COLO829 (cell line): ENCODE measurements at places on chromosomes 16 and 17.

GRCh38 chr16:85330694-85331188 lies 218.5 kb upstream of the CIBAR2 start:
- peak; percentile 63 for DNase-seq

DNA sequence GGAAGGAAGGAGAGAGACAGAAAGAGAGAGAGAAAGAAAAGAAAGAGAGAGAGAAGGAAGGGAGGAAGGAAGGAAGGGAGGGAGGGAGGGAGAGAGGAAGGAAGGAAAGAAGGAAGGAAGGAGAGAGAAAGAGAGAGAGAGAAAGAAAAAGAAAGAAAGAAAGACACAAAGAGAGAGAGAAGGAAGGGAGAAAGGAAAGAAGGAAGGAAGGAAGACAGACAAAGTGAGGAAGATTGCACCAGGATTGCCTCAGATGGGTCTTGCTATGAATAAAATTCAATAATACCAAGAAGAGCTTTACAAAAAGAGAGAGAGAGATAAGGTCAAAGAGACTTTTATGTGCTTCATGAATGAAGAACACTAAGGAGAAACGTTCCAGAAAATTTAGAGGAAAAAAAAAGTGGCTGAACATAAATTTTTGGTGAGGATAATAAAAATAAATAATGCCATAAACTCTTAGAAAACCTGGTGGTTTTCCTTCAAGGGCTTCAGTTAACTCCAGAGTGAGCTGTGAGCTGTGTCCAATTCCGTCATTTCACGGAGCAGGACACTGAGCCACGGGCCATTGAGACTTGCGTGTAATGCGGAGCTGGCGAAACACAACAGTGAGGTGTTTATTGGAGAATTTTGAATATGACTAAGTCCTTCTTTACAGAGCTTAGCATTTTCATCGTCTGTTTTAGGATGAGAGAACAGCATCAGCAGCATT lies 72.7 kb upstream of the TNRC6C start:
- no peak for DNase-seq

- DNase-seq: no peak
These were observed 13.2 kb upstream of the ARL2BP start for GRCh38 chr16:57231821-57232350.

GRCh38 chr16:77531752-77532151 lies 96.9 kb upstream of the ADAMTS18 start:
- DNase-seq: no peak

GRCh38 chr16:23922406-23922805 lies 86.6 kb downstream of the PRKCB start:
- no peak for DNase-seq

DNA sequence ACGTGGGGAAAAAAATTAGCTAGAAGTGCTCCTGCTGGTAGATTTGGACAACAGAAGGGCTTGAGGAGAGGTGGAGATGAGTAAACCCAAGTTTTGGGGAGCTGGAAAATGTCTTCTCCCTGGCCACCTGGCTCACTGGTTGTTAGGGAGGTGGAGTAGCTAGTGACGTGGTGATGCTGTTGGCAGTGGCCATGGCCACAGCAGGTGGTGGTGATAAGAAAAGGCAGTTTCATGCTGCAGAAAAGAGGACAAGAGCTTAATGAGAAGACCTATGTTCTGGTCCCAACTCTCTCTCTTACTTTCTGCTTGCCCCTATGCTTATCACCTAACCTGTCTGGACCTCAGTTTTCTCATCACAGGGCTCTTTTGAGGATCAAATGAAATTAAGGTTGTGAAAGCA lies 223.5 kb upstream of the N4BP1 start:
- DNase-seq: no peak

GRCh38 chr17:9223531-9223930 lies 202.2 kb downstream of the NTN1 start:
- DNase-seq: no peak

- DNase-seq: no peak
These were observed 16.3 kb downstream of the HS3ST4 start for GRCh38 chr16:25707982-25708583.

DNA sequence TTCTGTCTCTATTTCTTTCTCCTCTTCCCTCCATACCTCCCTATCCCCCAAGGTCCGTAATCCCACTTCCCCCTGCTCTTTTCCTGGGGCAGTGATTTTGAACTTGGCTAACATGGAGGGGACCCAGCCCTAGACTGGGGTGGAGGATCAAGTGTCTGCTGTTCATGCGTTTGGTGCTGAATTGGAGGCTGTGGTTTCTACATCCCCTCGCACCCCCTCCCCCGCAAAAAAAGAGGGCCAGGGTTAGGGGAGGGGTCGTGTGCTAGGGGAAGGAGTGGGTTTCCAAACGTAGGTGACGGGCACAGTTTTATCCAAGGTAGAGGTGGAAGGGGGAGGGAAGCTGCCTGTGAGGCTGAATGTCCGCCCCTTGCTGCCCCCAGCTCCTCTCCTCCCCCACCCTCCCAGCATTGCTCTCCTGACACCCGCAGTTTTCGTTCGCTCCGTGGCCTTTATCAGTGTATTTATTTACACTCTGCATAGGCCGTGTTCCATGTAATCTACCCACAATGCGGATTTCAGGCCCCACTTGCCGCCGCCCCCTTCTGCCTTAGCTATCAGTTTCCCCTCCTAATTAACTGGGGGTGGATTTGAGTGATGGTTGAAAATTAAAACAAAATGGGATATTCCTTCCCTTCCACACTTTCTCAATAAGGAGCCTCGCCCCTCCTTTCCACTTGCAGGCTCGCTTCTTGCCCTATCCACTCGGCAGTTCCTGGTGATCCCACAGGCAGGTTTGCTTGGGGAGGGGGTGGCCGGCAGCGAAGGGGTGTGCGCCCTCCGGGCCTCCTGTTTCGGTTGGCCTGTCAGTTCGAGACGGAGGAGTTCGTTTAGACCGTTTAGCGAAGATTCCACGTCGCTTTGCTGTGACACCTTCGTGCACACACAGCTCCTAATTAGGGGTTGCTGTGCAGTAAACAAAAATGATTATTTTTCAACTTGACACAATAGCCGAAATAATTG lies 2.0 kb downstream of the GNAO1 start:
- no peak for DNase-seq

DNA sequence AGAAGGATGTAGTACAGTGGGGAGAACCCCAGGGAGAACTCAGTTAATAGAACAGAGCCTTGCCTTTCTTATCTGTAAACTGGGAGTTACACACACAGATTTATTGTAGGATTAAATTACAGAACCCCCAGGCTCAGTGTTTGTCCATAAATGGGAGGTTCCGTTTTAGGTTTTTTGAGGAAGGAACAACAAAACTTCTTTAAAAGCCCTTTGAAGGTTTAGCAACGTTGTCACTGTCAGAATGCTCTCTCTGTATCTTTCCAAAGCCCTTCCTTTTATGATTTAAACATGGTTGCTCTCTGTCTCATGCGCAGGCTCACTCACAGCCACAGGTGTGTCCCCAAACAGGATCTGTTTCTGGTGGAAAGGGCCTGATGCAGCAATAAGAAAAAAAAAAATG lies 9.4 kb upstream of the GNA13 start:
- no peak for DNase-seq

DNA sequence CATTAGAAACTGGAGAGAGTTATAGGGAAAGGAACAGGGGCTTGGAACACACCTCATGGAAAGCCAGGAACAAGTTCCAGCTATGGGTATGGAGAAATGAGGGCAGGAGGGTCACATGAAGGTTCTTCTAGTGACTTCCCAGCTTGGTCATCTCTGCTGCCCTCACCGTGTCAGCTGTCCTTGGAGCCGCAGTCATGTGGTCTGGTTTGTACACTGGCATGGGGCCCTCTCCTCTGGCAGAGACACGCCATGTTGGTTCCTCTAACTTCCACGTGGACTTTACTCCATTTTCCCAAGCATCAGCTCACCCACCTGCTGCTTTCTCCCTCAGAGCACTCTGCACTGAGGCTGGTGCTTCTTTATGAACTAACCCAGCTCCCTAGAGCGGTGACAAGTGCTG lies 26.3 kb downstream of the MPG start:
- no peak for DNase-seq

- no peak for DNase-seq
These were observed 72.7 kb downstream of the CYLD start for GRCh38 chr16:50814541-50814940.

- DNase-seq: no peak
These were observed 22.8 kb upstream of the SLC47A1 start for GRCh38 chr17:19510903-19511302.

DNA sequence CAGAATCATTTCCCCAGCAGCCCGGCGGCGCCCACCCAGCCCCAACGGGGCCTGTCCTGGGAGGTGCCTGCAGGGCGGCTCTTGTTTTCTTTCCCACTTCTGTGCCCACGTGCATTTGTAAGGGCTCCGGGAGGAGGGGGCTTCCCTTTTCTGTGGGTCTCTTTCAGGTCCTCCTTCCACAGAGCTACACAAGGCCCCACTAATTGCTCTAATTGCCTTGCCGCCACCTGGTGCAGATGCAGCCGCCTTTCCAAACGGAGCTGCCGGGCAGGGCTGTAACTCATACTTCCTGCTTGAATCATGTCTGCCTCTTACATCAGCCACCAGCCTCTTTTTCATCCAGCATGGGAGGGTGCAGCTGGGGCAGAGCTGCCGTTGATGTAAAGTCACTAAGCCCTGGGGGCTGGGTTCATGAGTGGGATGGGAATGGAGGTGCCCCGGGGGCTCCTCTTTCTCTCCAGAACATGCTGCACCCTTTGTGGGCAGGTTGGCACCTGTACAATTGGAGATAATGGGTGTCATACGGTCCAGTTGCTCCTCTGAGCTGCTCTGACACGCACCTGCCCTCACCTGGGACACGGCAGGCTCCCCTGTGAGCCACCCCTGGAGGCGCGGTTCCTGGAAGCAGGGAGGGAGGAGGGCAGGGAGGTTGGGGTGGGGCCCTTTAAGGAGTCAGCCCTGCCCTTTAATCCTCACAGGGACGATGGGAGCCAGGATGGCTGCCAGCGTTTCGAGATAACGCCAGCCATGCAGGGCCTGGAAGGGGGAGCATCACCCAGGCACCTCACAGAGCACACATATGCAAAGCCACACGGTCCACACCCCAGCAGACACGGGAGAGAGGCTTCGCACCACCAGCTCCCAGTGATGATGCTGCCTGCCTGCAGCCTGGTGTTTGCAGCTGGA lies 41.1 kb upstream of the KLHDC4 start:
- no peak for DNase-seq

DNA sequence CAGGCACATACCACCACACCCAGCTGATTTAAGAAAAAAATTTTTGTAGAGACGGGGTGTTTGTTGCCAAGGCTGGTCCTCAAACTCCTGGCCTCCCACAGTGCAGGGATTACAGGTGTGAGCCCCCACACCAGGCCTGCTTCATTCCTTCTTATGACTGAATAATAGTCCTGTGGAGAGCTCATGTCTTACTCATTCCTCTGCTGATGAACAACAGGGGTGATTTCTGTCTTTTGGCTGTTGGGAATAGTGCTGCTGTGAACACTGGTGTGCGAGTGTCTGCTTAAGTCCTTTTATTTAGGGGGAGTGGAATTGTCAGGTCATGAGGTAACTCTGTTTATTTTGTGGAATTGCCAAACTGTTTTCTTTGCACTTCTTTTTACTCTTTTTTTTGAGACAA lies 2.7 kb upstream of the CTRB1 start:
- DNase-seq: no peak

- DNase-seq: no peak
These were observed 302.9 kb upstream of the XYLT1 start for GRCh38 chr16:17773698-17774101.

DNA sequence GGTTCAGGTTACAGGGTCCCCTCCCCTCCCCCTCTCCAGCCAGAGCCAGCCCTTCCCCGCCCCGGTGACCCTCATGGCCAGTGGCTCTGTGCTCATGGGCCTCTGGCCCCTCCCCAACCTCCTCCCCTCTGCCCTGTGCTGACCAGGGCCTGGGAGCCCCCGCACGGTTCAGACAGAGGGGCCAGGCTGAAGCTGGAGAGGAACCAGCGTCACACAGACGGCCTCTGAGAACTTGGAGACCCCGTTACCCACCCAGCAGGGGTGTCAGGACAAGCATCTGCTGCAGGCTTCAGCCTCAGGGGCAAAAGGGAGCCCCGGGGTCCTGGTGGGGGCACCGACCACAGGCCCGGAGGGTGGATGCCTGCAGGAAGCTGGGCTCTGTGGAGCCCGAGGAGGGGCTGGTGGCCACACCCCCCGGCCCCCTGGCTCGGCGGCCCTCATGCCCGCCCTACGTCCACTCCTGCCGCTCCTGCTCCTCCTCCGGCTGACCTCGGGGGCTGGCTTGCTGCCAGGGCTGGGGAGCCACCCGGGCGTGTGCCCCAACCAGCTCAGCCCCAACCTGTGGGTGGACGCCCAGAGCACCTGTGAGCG lies at the start of gene WFIKKN1:
Gene WFIKKN1 (plus strand): TSS at position 171 of the 591 bp plus-strand sequence. CDS start 269 bp downstream, at position 440.
- DNase-seq: no peak

DNA sequence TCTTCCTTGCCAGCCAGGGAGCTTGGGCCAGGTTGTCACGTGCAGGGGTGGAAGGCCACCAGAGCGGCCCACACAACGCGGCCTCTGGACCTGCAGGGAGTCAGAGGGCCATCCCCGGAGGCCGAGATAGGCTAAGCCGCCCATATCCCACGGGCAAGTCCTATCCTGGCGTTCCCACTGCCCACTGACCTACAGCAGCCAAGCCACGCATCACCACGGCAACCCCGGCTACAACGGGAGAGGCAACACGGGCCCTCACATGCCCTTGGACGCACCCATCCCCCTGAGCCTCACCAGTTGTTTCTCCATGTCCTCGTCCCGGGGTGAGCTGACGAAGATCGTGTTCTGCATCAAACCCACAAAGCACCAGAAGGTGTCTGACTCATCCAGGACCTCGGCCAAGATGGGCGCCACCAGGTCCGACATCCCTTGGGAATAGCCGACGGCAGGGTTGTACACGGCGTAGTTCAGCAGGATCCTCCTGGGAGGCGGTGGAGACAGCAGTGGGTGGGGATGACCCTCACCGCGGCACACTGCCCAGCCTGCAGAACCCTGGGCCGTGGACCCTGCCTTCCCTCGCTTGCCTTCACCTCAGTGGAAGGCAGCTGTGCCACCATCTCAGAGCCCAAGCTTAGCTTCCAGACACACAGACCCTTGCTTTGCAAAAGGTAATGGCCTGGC lies 88.2 kb downstream of the TBC1D16 start:
- no peak for DNase-seq

- no peak for DNase-seq
These were observed 1.9 kb downstream of the PHF23 start for GRCh38 chr17:7237266-7237760.

- no peak for DNase-seq
These were observed 71.1 kb downstream of the MRM1 start for GRCh38 chr17:36672403-36672918.

GRCh38 chr16:85436207-85436606 lies 176.9 kb upstream of the GSE1 start:
- DNase-seq: no peak
